ENCODE measurements at places on chromosomes 11 and 22. TPM values are rescaled to one million over a fixed set of nuclear protein-coding genes. Genes with fewer than 3 reads are reported as not detected.

DNA sequence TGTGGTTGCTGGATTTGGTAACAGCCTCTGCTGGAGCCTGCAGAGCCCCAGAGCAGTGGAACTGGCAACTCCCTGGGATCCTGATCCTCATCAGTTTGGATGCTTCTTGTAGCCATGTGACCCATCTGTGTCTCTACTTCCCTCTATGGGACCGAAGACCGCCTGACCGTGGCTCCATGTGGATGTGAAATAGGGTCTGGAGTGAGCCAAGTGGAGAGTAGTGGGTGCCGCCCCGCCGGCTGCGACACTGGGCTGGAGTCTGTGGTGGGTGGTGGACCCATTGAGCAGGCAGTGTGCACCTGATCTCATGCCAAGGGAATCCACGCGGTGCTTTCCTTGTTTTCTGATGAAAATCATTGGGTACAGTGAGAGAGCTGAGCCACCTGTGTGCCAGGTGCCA is 543.2 kb upstream of the B3GAT1 start:
- no peak for DNase-seq

DNA sequence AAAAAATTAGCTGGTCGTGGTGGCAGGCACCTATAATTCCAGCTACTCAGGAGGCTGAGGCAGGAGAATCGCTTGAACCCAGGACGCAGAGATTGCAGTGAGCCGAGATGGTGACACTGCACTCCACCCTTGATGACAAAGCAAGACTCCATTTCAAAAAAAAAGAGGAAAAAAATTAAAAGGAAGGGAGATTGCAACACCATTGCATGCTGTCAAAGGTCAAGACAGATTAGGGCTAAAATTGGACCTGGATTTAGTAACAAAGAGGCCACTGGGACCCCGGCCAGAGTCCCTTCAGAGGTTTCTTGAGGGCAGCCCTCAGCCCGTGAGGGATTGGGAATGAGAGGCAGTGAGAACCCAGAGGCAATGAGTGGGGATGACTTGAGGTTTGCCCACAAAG is 8.2 kb upstream of the MAFF start:
- no peak for DNase-seq

- DNase-seq = no peak
These were observed 769 bp upstream of the CDC42EP1 start for GRCh38 chr22:37559521-37559900.

The FADS1 gene
- polyA plus RNA-seq = 28.4 TPM

The SCO2 gene
- 2.1 TPM for polyA plus RNA-seq

The NAV2 gene
- polyA plus RNA-seq = 42.2 TPM

Data from muscle of back (tissue), 13 donors.